ENCODE measurements at places on chromosomes 6 and 20. TPM values are rescaled to one million over a fixed set of nuclear protein-coding genes. Genes with fewer than 3 reads are reported as not detected.

- H3K36me3 ChIP-seq: no peaks in the 10 kb centered on the region
- H3K4me3 ChIP-seq: no peak overlapping the region
- DNase-seq: no peak
- no peak overlapping the region for H3K27ac ChIP-seq
- no peaks in the 10 kb centered on the region for H3K27me3 ChIP-seq
Observed at GRCh38 chr6:21294144-21294543, 299.4 kb upstream of the SOX4 start.

The GGTLC1 gene
- not detected for polyA plus RNA-seq

DNA sequence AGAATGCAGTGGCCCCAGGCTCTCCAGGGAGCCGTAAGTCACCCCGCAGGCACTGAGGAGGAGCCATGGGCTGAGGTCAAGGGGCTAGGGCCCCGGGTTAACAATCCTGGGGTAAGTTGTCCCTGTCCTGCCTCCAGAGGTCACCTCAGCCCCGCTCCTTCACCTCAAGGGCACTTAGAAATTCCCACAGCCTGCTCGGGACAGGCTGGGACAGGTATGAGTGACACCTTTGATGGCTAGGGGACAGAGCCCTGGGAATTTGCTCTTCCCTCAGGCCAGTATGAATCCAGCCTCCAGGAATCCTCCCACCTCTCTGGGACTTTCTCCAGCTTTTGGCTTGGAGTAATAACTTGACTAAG is 3.5 kb upstream of the GRM4 start:
- peaks cover 3% of the 10 kb centered on the region for H3K4me1 ChIP-seq
- H3K27me3 ChIP-seq: peaks cover 47% of the 10 kb centered on the region
- no peak for DNase-seq
- H3K4me3 ChIP-seq: no peak overlapping the region
- no peaks in the 10 kb centered on the region for H3K36me3 ChIP-seq

- H3K27me3 ChIP-seq: no peaks in the 10 kb centered on the region
- no peaks in the 10 kb centered on the region for H3K4me1 ChIP-seq
- no peak for DNase-seq
- no peak overlapping the region for H3K4me3 ChIP-seq
- H3K27ac ChIP-seq: no peak overlapping the region
Observed at GRCh38 chr6:138803331-138803730, 7.4 kb downstream of the ECT2L start.

GRCh38 chr20:12976720-12977309 is 32.0 kb upstream of the SPTLC3 start:
- H3K27ac ChIP-seq: no peak overlapping the region
- DNase-seq: no peak
- no peak overlapping the region for H3K4me3 ChIP-seq
- H3K27me3 ChIP-seq: no peaks in the 10 kb centered on the region
- H3K4me1 ChIP-seq: no peaks in the 10 kb centered on the region

GRCh38 chr6:558089-558488 is 98.8 kb downstream of the HUS1B start:
- H3K36me3 ChIP-seq: peaks cover 9% of the 10 kb centered on the region
- no peaks in the 10 kb centered on the region for H3K27me3 ChIP-seq
- H3K4me3 ChIP-seq: no peak overlapping the region
- no peak overlapping the region for H3K27ac ChIP-seq
- no peak for DNase-seq

Data from keratinocyte (primary cell).